ENCODE measurements at places on chromosomes 2 and 18. TPM values are rescaled to one million over a fixed set of nuclear protein-coding genes. Genes with fewer than 3 reads are reported as not detected.

- DNase-seq, result no peak
Observed at GRCh38 chr2:217820091-217820819, 182.5 kb downstream of the TNS1 start.

GALNT14 gene
- not detected for total RNA-seq

DNA sequence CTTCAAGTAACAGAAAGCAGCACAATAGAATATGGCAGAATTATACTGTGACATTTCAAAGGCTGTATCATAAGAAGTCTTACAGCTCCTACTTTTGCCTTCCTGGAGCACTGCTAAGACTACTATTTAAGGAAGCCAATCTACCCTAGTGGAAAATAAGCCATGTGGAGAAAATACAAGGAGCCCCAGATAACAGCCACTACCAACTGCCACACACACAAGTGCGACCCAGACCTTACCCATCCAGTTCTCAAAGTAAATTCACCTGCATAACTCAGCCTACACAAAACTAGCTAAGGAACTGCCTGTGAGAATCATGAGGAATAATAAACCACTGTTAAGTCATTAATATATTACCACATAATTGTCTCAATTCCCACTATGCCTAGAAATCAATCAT is 66.4 kb downstream of the USP34 start:
- no peak for DNase-seq

MC5R gene
- total RNA-seq, result not detected

GRCh38 chr18:46250812-46251173 is 146.6 kb downstream of the HAUS1 start:
- DNase-seq, result no peak

- no peak for DNase-seq
Observed at GRCh38 chr2:1954061-1954460, 209.7 kb upstream of the PXDN start.

GRCh38 chr2:176821350-176821749 is 391.2 kb upstream of the HNRNPA3 start:
- no peak for DNase-seq

DNA sequence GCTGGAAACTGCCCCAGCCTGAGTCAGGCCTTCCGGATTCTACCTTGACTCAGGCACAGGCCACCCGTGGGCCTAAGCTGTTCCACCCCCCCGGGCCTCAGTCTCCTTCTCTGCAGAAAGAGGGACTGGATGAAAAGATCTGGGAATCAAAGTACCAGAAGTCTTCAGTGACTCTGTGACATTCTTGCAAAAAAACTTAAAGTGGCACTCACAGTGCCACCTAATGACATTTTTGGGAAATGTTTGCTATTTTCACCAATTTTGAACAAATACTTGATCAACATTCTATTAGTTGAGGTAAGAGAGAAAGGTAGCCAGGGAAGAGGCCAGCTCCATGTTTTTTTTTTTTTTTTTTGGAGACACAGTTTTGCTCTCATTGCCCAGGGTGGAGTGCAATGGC is 48.3 kb upstream of the ACAA2 start:
- DNase-seq, result no peak

DNA sequence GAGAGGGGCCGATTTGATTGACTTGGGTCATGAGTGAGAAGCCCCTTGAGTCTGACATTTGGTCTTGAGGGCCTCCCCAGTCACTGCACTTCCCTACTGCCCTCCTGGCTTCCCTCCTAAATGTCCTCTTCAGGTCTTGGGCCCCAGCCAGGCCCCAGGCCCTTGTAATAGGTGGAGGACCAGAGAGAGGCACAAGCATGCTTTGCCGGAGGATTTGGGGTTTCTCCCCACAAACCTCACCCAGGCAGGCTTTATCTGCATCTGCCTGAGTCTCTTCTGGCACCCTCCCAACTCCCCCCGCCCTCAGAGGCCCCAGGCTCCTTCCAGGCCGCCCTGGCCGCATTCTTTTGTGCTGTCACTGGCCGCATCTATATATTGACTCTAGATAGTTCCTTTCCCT is 270.7 kb downstream of the HAUS1 start:
- no peak for DNase-seq

- no peak for DNase-seq
Observed at GRCh38 chr2:106782681-106783080, 103.3 kb downstream of the ST6GAL2 start.

DCDC2C gene
- not detected for total RNA-seq

DNA sequence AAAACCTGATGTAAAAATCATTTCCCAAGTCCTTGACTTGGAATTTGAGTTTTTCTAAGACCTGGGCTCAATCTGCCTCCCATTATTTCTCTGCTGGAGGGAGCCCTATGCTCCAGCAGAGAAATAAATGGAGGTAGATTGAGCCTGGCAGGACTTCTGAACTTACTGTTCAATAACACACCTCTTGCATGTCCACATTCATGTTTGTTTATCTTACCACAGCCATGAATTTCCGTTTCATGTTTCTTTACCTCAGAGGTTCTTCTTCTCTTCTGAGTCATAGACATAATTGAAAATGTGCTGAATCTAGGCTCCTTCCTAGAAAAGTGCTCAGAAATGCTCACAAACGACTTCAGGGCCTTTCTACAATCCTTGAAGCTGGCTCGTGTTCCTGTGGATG is 170.8 kb downstream of the PMAIP1 start:
- no peak for DNase-seq

GRCh38 chr18:63161032-63161760 is 158.4 kb downstream of the BCL2 start:
- DNase-seq, result no peak

DNA sequence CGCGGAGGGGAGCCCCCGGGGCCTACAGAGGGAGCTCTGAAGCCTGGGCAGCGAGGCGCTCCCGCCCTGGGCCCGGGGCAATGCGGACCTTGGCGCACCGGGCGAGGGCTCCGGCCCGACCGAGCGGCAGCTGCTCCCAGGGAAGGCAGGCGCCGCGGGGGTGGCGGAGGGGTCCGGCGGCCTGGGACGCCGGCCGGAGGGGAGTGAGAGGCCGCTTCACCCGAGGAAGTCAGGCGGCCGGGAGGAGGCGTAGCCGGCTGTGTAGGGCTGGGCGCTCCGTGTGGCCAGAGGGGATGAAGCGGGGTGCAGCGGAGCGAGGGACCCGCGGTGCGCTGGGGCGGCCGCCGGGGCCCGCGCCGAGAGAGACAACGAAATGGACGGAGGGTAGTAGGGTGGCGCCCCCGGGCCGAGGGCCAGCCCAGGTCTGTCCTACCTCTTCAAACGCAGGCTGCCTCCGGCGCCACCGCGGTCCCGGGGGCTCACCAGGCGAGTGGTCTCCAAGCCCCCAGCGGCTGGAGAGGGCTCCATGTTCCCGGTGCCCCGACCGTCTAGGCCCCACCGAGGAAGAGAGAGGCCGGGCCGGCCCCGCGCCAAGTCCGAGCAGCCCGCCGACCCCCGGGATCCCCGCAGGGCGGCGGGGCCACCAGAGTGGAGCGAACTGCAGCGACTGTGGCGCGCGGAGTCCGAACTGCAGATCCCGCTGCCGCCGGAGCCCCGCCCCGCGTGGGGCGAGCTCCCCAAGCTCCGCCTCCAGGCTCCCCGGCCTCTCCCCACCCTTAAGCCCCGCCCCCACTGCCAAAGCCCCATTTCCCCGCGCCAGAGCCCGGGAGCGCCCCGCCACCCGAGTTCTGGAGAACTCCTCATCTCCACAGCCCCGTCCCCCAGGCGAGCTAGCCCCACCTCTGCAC is at the start of gene SLC30A3:
Gene SLC30A3, minus strand, starts transcription at position 669 of the 908 bp plus-strand sequence. Its CDS starts 141 bp downstream, at position 528.
- DNase-seq, result peak; percentile 82

GRCh38 chr2:66432801-66433694 is 1.9 kb upstream of the MEIS1 start:
- no peak for DNase-seq

DNA sequence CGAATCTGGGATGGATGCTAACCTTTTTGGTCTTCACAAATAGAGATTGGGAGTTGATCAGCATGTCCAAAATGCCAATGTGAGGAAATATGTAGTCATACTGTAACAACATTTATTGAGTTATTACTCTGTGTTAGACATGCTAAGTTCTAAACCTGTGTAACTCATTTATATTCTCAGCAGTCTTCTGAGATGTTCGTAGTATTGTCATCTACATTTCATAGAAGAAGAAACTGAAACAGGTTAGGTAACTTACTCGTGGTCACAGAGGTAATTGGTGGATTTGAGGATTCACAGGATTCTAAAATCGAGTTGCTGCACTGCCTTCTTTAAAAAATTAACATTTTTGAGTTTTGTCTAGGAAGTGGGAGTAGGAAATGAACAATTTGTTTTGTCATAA is 162.1 kb downstream of the UBE2E3 start:
- peak; percentile 53 for DNase-seq

DNA sequence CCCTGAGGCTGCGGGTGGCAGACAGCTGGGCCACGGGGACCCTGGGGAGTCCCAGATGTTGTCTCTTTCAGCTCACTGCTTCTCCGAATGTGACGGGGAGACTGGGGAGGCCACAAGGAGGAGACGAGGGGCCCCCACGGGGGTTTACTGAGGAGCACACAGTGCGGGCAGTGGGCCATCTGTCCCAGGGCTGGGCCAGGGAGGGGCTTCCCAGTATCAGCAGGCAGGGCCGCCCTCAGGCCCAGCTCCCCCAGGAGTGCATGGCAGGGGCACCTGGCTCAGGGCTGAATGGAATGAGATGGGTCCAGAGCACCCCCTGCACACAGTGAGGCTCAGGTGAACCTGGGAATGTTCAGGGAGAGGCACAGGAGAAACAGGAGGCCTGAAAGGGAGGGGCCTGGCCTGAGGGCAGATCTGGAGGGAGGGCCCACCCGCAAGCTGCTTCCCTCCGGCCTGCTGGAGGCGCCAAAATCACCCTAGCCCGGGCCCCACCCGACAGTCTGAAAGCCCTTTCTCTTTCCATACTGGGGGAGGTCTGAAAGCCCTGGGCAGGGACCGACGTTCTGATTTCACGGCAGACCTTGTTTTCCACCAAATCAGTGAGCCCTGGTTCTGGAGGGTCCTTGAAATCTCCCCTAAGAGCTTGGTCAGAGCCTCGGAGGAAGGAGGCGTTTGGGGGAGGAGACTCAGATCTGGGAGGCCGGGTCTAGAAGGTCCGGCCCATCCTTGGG is 35.5 kb upstream of the PTMA start:
- no peak for DNase-seq

- DNase-seq, result no peak
Observed at GRCh38 chr2:222750533-222750932, 79.1 kb downstream of the MOGAT1 start.

IL36B gene
- total RNA-seq, result not detected

GRCh38 chr2:98908931-98909316 is 27.1 kb downstream of the CRACDL start:
- DNase-seq, result no peak

FAP gene
- total RNA-seq, result not detected

- DNase-seq, result no peak
Observed at GRCh38 chr2:138030459-138030858, 66.2 kb downstream of the HNMT start.

ANKRD53 gene
- 1.2 TPM for total RNA-seq

SERPINB12 gene
- not detected for total RNA-seq

DNA sequence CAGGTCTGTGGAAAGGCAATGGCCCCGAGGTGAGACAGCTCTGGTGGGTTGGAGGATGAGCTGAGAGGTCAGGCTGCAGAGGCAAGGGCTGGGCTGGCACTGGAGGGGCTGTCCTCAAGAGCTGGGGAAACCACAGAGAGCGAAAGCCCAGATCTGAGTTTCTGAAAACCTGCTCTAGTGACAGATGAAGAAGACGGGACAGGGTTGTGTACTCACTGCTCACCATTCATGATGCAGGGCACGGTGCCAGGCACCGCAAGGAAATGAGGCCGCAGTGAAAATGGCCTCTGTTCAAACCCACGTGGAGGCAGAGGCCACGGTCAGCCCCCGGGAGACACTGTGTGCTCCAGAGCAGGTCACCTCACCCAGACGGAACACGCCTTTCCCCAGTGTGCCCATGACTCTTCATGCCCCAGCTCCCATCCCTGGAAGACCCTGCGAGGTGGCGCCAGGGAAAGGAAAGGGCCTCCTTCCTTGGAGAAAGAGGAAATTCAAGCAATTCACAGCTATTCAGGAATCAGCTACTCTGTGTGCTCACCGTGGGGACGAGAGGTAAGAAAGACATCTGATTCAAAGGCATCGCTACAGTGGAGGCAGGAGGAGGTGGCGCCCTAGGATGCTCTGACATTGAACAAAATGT is 24.3 kb upstream of the ID2 start:
- DNase-seq, result no peak

GRCh38 chr2:24971286-24971535 is 544 bp downstream of the DNAJC27 start:
- DNase-seq, result no peak

RPIA gene
- total RNA-seq, result 21.6 TPM

GRCh38 chr2:46540496-46541331 is 61.3 kb downstream of the TMEM247 start:
- DNase-seq, result peak; percentile 30

Measured in CD4-positive, alpha-beta T cell (primary cell).